ENCODE measurements at places on chromosomes 7 and 10.

GRCh38 chr10:61877887-61878739 is 23.4 kb upstream of the ARID5B start:
- DNase-seq, result no peak

- peak; percentile 85 for DNase-seq
Measured at GRCh38 chr7:151008511-151009323, 15.6 kb downstream of the ATG9B start.

- no peak for DNase-seq
Measured at GRCh38 chr10:25023278-25023677, 6.9 kb downstream of the THNSL1 start.

GRCh38 chr7:1848013-1848640 is 178.1 kb downstream of the ELFN1 start:
- DNase-seq, result no peak

DNA sequence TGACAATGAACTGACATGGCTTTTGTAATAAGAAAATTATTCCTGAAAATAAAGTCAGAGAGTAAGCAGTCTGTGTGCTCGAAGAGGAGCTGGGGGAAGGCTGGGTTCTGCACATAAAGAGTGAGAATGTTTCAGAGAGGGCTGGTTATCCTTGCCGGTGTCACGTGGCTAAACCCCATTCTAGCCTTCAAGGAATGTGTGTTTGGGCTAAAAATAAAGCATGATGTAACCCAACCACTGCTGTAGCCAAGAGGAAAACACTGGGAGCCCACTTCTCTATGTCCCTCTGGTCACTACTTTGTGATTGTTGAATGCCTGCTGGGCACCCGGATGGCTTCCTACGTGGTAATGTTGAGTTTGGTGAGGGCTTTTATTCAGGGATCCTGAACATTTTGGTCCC is 23.5 kb downstream of the WDFY4 start:
- DNase-seq, result no peak

DNA sequence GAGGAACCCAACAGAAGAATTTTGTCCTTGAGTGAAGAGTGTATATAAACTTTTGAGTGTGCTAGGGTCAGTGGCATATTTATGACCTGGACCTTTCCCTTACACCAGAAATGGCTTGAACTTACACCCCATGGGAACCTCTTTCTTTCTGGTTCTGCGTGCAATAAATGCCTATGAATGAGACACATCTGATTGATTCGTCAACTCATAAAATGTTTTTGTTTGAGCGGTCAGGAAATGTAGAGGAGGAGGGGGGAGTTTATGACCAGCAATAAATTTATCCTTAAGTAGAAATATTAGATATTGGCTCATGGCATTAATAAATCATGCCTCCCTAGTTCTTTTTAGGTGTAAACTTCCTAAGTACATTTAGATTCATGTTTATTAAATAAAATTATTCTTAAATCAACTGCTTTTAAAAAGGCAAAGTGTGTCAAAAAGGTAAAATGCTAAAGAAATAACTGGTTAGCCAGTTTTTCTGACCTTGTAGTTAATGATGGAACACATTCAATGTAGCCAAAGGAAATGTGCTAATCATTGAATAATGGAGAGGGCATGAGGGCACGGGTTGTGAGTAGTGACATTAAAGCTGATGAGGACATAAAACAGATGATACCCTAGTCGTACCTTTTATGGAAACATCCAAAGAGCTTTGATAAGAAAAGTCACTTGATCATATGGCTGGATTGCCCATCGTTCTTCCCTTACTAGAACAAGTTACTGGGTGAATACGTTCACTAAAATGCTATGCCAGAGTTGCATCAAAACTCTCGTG is 13.6 kb upstream of the NUP42 start:
- no peak for DNase-seq

DNA sequence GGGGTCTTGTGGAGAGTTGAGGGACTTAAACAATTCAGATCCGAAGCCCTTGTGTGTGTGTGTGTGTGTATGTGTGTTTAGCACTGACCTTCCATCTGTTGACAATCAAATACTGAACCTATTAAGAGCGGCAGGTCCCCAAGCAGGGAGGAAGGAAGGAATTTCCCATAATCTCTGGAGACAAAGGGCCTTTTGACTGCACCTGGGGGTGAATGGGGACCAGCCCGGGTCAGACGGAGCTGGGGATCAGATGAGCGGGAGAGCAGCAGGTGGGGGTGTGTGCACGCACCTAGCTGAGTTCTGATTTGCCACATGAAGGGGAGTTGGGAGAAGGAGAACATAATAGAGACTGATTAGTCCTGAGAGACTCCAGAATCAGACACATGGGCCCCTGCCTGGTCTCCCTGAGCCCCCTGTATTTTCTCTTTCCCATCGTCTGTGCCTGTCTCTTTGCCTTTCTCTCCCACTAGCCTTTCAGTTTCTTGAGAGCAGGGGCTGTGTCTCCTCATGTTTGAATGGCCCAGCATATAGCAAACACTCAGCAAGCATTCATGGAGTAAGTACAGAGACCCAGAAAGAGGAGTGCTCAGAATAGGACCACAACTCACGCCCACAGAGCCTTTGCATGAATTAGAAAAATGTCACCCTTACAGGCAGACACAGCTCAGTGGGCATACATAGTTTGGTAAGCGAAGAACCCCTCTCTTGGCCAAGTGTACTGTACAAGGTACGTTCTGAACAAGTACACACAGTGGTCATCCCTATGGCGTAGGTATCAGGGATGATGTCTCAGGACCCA is 288.3 kb upstream of the HABP2 start:
- no peak for DNase-seq

- no peak for DNase-seq
Measured at GRCh38 chr10:132836248-132836831, 50.4 kb upstream of the NKX6-2 start.

- DNase-seq, result no peak
Measured at GRCh38 chr10:88313878-88314277, 269.2 kb downstream of the RNLS start.

DNA sequence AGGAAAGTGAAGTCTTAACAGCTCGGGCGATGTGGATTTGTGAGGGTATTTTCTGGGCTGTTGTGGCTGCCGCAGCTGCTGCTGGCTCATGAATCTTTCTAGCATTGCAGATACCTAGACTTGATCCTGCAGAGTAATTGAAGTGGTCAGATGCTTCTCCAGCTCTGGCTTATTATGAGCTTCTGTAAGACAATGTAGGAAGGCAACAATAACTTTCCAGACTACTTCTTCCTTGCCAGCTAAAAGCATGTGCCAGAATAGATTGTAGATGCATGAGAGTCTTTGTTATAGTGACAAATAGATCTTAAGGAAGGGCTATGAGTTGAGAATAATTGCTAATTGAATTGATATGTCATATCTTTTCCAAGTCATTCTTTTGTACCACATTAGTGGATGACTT is 461.4 kb upstream of the POT1 start:
- DNase-seq, result no peak

DNA sequence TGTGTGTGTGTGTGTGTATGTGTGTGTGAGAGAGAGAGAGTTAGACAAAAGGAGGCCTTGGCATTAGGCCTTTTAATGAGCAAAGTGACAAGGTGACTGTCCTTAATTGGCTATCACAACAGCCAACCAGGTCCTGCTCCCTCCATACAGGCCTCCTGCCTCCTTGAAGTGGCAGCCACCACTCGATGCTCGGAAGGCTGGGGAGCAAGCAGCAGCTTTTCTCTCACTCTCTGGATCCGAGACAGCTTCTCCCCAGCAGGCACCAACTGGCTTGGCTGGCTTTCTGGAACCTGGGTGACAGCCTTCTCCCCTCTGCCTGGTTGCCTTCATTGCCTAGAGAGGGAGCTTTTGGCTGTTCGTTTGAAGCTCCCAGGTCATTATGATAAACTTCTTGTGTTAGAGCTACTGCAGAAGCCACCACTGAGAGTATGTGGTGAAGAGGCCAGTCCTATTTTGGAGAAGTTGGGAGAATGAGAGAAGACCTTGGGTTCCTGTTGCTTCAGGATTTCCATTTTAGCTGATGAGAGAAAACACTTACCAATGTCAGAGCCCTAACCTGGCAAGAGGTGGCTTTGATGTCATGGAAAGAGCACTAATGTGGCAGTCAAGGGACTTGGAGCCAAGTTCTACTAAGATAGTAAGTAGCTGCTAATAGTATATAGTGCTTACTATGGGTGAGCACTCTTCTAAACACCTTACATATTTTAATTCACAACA is 37.6 kb downstream of the RPS24 start:
- no peak for DNase-seq

GRCh38 chr10:92142512-92142911 is 148.4 kb downstream of the CPEB3 start:
- no peak for DNase-seq

GRCh38 chr10:87503401-87503800 is 1.3 kb upstream of the MINPP1 start:
- DNase-seq, result no peak

GRCh38 chr7:3795141-3795540 is 494.1 kb downstream of the SDK1 start:
- DNase-seq, result no peak

GRCh38 chr10:129272866-129273650 is 194.0 kb upstream of the MGMT start:
- DNase-seq, result no peak

- DNase-seq, result no peak
Measured at GRCh38 chr7:151274396-151274795, 25.9 kb upstream of the SMARCD3 start.

GRCh38 chr7:28183627-28184026 is 3.0 kb upstream of the JAZF1 start:
- DNase-seq, result no peak

DNA sequence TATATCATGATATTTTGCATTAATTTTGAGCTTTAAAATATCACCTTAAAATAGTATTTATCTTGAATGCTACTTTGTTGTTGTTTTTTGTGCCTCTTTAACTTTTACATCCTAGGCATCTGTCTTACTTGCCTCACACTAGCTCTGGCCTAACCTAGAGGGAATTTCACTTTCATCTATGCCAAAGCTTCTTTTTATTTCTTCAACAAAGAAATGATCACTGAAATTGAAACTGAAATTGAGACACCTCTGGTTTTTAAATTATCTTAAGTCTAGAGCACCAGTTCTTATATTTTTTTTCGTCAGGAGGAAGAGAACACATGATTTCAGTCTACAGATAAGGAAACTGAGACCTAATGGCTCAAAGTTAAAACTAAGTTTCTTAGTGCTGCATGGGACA is 3.5 kb upstream of the SCIN start:
- peak; percentile 76 for DNase-seq

- no peak for DNase-seq
Measured at GRCh38 chr7:151869109-151869428, 7.8 kb downstream of the PRKAG2 start.

DNA sequence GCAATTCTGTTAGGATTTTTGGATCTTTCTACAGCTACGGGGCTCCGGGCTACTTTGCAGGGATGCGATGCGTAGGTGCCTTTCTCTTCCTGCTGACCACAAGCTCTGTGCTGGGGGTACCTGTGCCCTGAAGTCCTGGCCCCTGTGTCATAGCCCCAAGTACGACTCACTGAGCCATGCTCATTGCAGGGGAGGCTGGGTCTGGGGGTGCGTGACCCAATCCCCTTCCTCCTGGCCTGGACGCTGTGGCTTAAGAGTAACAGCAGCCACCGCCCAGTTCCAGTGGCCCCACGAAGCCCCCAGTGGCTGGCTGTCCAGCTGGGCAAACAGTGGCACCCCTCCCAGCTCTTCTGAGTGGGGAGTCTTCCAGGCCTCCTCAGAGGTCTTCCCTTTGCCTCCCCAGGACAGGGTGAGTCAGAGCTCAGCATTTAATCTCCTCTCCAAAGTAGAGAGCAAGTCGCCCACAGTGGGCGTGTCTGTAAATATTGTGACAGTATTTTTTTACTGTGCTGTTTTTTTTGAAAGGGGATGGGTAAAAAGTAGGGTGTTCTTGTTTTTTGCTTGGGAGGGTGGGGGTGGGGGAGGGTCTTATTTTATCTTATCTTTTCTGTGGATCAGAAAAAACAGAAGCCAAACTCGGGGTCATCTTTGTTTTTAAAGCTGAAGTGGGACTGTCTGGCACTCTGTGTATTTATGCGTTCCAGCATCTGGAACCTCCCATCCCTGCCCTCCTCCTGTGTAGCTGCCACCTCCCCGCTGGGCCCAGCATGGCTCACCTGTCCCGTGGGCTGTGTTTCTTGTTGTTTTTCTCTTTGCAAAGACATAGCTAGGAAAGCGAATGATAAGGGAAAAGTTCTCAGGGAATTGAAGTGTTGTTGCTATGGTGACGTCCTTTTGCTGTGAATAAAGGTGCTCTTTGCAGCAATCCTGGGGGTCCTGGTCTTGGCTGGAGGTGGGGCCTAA is 8.2 kb downstream of the LFNG start:
- DNase-seq, result no peak

DNA sequence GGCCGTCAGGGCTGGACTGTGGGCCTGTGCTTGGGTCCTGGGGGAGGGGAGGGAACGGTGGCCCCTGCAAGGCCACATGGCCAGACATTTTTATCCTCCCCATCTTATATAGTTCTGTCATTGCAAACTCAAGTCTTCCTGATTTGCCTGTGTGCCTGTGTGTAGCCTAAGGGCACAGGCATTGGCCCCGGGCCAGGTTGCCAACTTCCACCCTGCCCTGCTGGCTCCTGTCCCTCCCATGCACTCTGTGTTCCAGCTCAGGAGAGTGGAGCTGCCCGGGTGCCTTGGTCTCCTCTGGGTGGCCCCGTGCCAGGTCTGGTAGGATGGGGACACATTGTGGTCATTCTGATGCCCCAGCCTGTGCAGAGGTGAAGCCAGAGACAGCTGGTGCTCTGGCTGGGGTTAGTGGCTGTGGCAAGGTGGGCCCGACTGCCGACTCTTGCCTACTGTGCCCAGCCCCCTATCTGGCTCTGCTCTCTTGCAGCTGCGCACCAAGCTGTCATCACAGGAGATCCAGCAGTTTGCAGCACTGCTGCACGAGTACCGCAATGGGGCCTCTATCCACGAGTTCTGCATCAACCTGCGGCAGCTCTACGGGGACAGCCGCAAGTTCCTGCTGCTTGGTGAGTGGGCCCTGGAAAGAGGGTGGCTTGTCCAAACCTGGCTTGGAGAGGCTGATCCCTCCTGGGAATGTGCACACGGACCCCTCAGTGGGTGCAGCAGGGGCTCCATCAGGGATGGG is 14.8 kb downstream of the NACAD start:
- DNase-seq, result no peak

DNA sequence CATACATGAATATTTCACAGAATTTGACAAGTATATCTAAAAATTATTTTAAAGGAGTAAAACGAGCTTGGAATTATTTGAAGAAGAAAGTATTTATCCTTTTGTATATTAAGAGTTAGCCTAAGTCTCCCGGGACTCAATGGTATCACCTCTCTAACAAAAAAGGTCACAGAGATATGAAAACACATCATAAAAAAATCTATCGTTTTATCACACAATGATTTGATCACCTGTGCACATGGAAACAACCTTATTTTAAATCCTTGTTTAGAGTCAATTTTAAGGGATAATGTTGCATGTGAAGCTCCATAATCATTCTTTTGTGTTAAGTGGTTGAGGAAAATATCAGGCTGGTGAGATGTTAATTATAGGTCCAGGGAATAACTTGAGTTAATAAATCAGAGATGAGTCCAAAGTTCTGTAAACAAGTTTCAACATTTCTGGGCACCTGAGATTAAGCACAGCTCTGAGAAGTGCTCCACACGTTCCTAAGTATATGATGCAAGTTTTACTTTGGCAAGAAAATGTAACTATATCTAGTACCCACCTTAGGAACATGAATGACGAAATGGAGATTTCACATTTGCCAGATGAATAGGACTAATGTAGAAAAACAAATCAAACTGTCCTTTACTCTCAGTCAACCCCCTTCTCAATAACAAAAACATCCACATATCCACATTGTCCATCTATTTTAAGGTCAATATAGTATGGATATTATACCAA is 148.5 kb upstream of the AKR1E2 start:
- no peak for DNase-seq

GRCh38 chr10:87656431-87657072 is 3.1 kb upstream of the PAPSS2 start:
- peak; percentile 80 for DNase-seq

GRCh38 chr7:135939261-135939812 is 37.8 kb downstream of the MTPN start:
- DNase-seq, result peak; percentile 11
